ENCODE measurements at places on chromosomes 5 and 9.

- DNase-seq = no peak
Observed at GRCh38 chr5:179817470-179817840, 3.2 kb upstream of the SQSTM1 start.

DNA sequence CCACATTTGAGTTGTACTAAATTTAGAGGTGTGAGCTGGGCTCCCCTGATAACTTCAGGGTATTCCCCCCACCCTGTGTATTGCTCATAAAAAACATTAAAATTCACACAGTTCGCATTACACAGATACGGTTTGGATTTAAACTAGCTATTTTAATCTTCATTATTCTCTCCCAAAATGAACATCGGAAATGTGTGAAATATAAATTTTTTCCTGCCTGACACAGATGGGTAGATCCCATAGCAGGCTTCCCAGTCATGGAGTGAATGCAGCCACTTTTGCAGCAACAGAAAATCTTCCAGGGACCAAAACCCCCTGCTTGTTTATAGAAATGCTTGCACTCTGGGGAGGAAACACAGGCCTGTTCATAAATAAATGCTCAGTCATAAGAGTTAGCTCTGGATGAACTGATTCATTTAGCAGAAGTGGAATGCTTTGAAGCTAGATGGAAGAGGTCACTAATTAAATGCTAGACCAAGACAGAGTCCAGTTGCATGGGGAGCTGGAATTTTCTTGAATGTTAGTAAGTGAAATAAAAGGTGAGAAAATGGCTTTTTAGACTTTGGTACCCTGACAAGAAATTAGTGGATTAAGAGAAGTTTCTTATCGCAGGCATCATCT is 115.6 kb downstream of the PDE8B start:
- DNase-seq = no peak

DNA sequence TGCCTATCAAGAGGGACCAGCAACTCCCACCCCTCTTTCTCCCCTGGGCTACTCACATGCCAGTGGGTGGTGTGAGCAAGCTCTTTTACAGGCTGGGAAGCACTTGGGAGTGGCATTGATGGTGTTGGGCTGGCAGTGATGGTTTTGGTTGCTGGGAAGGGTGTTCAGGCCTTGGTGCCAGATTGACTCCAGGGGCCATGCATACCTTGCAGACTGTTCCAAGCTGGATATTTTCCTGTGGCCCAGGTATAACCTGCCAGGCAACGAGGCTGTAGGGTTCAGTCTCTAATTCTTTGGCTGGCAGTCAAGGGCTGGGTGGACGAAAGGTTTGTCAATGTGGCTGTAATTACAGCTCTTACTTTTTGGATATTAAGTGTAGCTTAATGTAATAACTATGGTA is 177.3 kb downstream of the MACROH2A1 start:
- no peak for DNase-seq

GRCh38 chr5:124461941-124462340 is 284.5 kb downstream of the ZNF608 start:
- DNase-seq = no peak

DNA sequence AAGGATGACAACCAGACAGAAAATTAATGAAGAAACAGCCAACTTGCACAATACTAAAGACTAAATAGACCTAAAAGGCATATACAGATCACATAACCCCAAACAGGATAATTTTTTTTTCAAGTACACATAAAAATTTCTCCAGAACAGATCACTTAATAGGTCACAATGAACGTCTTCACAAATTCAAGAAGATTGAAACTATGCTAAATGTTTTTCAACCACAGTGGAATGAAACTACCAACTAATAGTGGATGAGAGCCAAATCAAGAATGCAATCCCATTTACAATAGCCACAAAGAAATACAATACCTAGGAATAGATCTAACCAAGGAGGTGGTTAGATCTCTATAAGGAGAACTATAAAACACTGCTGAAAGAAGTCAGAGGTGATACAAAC is 145.8 kb downstream of the TMEM232 start:
- no peak for DNase-seq

GRCh38 chr9:128902351-128903078 is 18.3 kb upstream of the PHYHD1 start:
- DNase-seq = no peak

Data from non-pigmented ciliary epithelial cell (primary cell).